ENCODE measurements at places on chromosomes 13 and 19.

DNA sequence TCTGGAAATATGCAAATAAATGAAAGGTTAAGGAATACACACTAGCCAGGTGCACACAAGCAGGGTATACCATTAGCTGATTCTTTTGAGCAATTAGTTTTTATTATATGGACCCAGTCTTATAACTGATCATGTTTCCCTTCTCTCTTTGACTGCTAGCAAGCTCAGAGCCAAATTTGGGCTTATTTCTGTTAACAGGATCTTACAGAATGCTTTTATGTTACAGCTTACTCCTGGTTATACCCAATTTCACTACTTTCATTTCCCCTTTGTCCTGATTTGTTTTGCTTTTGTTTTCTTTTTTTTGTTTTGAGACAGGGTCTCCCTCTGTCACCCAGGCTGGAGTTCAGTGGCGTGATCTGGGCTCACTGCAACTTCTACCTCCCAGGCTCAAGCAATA is 12.9 kb upstream of the TPT1 start:
- no peak for DNase-seq

DNA sequence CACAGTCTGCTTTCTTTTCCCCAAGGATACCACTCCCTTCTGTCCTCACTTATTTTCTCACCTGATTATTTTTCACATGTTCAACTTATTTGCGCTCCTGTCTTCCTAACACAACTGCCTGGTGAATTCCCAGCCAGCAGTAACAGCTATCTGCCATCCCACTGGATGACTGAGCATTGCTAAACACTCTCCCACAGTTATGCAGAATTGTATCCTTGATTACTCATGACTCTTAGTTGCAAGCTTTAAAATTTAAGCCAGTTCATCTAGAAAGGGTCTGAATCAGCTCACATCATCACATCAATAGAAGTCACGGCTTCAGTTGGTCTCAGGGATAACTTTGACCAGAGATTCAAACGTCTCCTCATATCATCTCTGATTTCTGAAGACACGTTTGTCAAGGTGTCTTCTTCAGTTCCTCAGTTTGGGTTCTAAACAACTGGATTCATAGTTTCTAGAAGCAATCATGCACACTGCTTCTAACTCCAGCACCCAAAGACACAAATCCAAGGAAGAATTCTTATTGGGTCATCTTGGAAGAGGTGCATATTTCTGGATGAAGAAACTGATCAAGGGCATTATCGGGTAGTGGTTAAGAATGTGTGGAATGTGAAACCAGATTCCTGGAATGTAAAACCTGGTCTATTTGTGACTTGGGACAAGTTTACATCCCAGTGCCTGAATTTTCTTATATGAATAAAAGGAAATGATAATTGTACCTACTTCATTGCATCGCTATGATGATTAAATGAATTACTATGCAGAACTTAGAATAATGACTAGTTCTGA is 13.9 kb upstream of the DACH1 start:
- no peak for DNase-seq

DNA sequence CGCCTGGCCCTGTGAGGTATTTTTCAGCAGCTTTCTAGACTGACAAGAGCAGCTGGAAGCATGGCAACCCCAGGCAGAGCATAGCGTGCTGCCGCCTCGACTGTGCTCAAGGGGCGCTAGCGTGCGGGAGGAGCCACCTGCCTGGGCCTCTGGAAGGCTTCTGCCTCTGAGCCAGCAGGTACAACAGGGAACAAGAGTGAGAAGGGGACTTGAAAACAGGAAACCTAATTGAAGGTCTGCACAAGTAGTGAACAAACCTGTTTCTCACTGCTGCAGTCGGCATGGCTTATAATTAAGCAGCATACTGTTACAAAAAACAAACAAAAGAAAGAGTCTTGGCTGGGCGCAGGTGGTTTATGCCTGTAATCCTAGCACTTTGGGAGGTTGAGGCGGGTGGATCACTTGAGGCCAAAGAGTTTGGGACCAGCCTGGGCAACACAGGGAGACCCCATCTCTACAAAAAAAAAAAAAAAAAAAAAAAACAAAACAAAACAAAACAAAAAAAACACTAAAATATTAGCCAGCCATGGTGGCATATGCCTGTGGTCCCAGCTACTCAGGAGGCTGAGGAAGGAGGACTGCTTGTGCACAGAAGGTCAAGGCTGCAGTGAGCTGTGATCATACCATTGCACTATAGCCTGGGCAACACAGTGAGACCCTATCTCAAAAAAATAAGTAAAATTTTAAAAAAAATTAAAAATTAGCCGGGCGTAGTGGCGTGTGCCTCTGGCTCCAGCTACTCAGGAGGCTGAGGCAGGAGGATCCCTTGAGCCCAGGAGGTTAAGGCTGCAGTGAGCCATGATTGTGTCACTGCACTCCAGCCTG is 12.6 kb upstream of the GARRE1 start:
- DNase-seq: no peak

DNA sequence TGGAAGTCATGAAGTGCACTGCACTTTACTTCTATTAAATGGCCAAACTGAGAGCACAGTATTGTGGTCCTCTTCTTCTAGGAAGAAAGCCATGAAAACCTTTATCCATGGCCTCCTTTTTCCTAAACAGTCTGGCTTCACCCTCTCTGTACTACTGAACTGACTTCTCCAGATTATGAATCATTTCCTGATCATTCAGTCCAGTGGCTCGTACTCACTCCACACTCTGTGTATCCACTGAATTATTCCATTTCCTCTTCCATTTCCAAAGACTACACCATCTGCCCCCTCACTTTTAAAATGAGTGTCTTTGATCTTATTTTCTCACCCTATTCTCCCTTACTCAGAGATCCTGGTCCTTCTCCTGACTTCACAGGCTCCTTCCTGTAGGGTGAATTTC is 29.7 kb upstream of the FREM2 start:
- DNase-seq: no peak

- no peak for DNase-seq
Observed at GRCh38 chr19:49879243-49879963, 1.9 kb downstream of the TBC1D17 start.

DNA sequence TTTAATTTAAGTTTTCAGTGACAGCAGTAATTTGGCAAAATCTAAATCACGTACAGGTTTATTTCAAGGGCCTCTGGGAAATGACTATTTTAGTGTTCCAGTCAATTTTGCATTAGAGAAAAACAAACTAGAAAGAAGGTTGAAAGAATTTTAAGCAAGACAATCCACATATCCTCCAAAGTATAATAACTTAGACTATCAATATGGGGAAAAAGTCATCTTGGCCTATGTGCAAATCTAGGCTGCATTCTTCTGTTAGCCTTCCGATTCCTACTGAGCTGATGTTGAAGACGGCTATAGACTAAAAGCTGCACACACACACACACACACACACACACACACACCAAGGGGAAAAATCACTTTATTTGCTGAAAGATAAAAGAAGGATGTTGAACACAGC is 81.3 kb downstream of the SLITRK6 start:
- DNase-seq: no peak
